ENCODE measurements at places on chromosomes 1 and 21.

DNA sequence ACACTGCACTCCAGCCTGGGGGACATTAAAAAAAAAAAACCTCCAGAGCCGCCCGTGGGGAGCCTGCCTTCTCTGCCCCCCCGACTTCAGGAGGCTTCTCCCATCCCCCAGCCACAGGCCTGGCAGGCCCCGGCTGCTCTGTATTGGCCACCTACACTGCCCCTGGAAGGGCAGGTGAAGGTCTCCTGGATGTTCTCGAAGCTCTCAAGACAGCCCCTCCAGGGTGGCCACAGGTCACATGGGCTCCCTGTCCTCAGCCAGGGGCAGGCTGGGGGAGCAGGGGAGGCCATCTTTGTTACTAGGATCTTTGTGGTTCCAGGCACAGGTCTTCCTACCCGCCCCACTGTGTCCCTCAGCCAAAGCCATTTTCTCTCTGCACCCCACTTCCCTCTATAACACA is 32.8 kb downstream of the PADI6 start:
- no peak for DNase-seq

GRCh38 chr1:86993269-86993985 is 79.0 kb downstream of the HS2ST1 start:
- no peak for DNase-seq

DNA sequence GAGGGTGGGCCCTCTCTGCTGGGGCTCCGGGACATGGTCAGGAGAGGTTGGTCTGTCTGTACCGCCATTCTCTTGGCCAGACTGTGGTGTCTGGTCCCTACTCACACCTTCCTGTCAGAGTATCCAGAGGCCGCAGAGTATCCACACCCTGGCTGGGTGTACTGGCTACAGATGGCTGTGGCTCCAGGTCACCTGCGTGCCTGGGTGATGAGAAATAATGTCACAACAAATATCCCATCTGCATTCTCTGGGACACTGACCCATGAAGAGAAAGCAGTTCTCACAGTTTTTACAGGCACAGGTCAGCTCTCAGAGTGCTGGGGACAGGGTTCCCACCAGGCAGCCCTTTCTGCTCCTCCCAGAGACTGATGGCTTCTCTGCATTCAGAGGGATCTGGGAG is 37.4 kb downstream of the ABCG1 start:
- DNase-seq, result no peak

DNA sequence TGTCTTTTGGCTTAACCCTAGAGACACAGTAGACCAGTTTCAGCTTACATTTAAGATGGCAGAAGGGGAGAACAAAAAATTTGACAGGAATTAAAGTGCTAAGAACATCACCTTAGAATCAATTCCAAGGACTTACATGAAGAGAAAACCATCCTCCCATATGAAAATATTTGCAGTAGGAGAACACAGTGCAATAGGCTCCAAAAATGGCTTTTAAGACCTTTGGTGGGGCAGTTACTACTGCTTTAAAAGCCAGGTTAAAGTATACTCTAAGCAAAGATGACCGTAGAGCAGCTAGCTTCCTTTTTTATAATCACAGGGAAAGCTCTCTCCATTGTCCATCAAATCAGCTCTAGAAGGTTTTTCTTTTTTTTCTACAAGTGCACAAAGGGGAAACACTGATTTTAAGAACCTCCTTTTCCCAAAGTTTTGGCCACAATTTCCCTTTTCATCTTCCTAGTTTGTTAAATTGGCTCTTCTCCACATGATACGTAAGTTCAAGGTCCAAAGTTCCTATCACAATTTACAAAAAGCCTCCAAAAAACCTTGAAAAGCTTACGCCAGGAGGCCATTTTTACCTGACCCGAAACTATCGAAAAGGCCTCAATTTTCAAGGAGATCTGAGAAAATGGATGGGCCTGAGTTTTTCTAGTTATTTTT is 3.3 kb downstream of the TXNIP start:
- DNase-seq, result no peak

DNA sequence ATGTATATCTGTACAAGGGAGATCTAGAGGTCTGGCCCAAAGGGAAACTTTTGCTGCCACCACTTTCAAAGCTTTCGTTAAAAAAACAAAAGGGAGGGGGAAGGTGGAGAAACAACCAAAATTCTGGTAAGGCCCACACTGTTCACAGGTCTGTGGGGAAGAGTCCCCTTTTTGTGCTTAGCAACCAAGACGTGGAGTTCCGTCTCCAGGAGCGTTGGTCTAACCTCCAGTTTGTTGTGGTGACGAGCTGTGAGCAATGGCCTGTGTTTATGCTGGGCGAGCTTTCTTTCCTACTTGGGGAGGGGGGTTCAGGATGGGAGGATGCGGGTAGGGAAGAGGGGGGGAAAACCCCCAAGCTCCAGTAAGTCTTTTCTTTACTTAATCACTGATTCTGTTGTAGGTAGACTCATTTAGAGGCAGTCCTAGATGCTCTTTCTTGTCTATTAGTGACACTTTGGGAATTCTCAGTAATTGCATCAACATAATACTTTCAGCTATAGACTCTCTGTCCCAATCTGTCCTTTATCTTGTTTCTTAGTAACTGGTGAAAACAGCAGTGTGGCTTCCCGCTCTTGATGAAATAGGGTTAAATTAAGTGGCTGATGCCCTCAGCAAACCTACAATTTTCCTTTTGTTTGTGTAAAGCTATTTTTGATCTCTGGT is 1.5 kb downstream of the HIPK1 start:
- DNase-seq, result peak; percentile 85

DNA sequence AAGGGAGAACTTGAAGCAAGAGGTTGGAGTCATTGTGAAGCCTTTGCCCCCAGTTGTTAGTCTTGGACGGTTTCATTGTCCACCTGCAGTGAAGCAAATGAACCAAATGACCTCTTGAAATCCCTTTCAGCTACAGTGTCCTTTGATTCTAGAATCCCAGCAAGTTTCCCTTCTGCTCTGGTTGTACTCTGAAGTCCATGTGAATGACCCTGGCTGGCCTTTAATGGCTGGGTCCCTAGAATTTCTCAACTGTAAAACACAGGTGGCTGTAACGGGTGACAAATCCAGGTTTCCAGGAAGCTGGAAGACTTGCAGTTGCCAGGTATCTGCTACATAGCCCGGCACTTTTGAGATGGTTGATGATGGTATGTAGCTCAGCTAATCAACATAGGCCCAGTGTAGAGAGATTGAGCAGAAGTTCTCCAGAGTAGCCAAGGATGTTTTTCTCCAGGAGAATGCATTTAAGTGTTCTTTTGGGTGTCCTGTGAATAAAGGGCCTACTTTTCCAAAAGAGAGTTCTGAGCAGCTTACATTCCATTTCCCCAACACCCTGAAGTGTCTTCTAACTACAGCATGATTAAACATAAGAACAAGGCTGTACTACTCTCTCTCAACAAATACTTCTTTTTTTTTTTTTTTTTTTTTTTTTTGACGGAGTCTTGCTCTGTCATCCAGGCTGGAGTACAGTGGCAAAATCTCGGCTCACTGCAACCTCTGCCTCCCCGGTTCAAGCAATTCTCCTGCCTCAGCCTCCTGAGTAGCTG is 17.6 kb upstream of the SLC30A1 start:
- no peak for DNase-seq

- no peak for DNase-seq
These were observed 76.6 kb upstream of the HOOK1 start for GRCh38 chr1:59738152-59738551.

- DNase-seq, result no peak
These were observed 869.8 kb downstream of the TTLL7 start for GRCh38 chr1:83129107-83129506.

GRCh38 chr1:205124726-205125125 is 2.9 kb upstream of the RBBP5 start:
- peak; percentile 28 for DNase-seq

- DNase-seq, result no peak
These were observed 234.7 kb downstream of the CACNA1E start for GRCh38 chr1:181718034-181718433.

GRCh38 chr1:50959303-50959912 is 659 bp downstream of the FAF1 start:
- peak; percentile 31 for DNase-seq

DNA sequence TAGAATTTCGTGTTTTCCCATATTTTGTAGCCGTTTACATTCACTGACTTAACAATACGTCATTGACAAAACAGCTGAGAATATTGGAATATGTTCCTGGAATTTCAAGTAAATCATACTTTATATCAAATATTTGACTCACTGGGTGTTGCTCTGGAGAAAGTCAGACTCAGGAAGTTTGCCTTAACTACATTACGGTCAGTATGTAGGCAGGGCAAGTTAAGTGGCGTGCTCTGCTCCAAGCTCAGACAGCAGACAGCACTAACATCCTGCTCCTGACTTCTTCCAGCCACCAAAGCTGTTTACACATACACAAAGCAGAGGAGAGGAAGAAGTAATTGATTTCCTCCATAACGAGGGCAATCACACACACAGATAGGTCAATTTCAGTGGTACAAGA is 414.6 kb downstream of the LRRIQ3 start:
- no peak for DNase-seq

DNA sequence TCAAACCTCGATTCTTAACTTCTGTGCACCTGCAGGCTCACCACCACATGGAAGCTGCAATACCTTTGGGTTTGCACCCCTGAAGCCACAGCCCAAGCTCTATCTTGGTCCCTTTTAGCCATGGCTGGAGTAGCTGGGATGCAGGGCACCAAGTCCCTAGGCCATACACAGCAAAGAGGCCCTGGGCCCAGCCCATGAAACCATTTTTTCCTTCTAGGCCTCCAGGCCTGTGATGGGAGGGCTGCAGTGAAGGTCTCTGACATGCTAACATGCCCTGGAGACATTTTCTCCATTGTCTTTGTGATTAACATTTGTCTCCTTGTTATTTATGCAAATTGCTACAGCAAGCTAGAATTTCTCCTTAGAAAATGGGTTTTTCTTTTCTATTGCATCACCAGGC is 79.2 kb downstream of the PRRX1 start:
- DNase-seq, result no peak

- no peak for DNase-seq
These were observed 2.4 kb downstream of the ALX3 start for GRCh38 chr1:110067893-110068645.

DNA sequence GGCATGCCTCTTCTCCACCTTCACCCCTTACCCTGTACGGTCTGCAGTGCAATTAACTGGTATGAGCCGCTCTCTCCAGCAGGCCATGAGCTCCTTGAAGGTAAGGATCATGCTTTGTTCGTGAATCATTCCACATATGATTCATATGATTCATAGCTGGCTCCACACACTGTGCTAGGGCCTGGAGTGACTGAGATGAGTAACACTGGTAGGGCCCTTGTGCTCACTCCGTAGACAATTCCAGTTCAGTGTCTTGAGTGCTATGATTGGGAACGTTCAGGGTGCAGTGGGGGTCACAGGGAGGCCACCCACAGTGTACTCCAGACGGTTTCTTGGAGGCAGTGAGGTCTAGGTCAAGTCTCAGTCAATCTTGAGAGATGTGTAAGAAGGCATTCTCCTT is 239.8 kb downstream of the LMX1A start:
- no peak for DNase-seq

GRCh38 chr1:99181892-99182291 is 82.4 kb upstream of the PLPPR4 start:
- DNase-seq, result no peak

GRCh38 chr1:81780705-81781454 is 19.9 kb upstream of the ADGRL2 start:
- no peak for DNase-seq

- no peak for DNase-seq
These were observed 513.8 kb upstream of the ZP4 start for GRCh38 chr1:238404481-238404880.

GRCh38 chr1:246121533-246121932 is 385.5 kb downstream of the SMYD3 start:
- no peak for DNase-seq

DNA sequence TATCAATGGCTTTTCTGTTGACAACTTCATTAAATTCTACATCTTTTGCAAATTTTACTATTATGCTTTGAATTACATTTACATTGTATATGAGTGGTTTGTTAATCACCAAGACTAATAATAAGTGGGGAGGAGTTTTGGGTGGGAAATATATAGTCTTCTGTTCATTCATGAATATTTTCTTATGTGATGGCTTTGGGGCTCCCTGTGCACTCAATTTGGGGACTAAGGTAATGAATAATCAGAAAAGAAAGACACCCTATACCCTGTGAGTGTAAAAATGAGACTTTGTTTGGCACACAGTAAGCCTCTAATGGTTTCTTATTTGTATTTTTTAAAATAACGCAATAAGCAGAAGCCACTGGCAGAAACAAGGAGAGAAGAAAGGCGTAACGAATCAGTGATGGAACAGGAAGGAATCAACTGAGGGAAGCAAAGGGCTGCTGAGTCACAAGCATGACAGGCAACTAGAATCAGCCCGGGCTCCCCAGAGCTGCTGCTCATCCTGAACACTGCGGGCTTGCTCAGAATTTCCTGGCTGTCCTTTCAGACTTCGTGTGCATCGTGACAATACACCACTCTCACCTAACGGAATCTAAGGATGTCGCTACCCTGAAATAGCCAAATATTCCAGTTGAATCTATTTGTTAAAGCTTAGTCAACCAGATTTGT is 20.8 kb upstream of the RGS2 start:
- DNase-seq, result no peak

DNA sequence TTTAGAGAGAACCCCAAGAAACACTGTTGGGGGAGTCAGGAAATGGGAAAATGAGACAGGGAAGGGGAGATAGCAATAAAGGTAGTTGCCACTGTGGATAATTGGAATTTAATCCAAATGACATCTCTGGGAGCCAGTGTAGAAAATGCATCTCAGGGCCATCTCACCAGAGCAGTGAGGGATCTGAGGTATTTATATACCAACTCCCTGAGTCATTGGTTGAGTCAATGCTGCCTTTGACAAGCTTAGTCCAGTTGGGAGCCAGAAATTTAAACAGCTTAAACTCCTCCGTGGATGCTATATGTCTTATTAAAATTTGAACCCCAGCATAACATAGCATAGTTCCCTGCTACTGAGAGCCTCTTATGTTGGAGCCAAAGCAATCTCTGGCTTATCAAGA is 140.3 kb downstream of the SLC30A10 start:
- DNase-seq, result no peak

DNA sequence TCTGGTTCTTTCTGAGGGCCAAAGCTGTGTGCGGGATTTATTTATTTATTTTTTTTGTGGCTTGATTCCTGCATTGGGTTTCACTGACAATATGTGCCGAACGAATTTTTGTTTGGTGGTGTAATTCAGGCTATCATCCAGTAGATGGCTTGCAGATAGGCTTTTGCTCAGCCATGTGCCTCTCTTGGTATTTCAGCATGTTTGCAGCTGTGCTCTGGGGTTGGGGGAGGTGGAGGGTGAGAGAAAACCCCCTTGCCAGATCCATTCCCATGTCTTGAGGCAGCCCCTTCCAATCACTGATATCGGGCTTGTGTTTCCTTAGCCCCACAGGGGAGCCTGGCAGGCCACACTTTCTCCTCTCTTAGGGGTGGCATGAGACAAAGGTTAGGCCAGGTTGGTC is 302.4 kb downstream of the PTGER3 start:
- DNase-seq, result no peak

Measured in HL-60 (cell line).